ENCODE measurements at places on chromosomes 2 and 18.

- no peak for DNase-seq
Measured at GRCh38 chr18:51668607-51669006, 471.1 kb upstream of the MEX3C start.

- DNase-seq: no peak
Measured at GRCh38 chr2:241982706-241983570, 113.4 kb downstream of the RTP5 start.

DNA sequence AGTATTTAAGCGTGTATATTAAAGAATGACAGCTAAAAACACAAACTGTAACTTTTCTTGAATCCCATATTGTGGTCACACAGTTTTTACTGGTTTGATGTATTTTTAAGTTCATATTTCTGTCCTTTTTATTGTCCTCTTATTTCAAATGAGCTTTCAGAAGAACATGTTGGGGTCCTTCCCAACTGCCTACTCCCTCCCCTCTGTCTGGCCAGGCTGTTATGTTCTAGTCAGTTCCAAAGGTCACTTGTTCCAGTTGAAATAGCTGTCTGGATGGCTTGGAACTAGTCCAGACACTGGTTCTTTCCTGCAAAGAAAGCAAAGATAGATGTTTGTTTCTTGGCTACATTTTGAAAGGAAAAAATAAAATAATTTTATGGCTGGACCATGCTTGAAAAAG lies 306.9 kb downstream of the GULP1 start:
- no peak for DNase-seq

DNA sequence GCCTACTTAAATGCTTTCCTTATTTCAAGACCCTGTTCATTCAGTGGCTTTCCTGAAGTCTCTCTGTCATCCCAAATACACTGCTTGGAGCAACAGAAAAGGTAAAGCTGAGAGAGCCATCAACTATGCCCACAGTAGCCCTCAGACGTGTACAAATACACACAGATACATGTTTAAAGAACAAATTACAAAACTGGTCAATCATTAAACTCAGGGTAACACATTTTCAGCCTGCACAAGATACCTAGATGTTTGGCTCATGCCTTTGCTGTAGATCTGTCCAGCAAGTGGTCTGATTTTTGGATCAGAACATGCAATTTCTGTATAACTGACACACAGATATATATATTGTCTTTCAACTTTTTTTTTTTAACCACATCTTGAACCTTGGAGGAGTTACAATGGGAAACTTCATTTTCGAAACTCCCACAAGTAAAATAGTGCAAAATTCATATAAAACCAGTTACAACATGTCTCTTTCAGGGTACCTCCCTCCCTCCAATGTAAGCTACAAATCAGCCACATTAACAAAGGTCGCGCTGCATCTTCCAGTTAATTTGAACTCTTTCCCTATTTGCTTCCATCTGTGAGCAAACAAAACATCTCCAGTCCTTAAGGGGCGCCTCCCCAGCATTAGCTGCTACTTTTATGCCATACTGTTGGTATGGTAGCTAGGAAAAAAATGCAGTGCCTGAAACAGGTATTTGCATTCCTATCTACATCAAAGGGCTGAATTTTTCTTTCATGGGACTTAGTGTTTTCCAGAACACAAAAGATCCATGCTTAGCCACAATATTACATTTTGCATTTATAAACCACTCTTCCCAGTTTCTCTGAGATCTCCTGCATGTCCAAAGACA lies 311.9 kb downstream of the NRXN1 start:
- no peak for DNase-seq

- no peak for DNase-seq
Measured at GRCh38 chr2:28642796-28643195, 108.8 kb upstream of the PPP1CB start.

- DNase-seq: no peak
Measured at GRCh38 chr2:675460-675859, 1.7 kb downstream of the TMEM18 start.

DNA sequence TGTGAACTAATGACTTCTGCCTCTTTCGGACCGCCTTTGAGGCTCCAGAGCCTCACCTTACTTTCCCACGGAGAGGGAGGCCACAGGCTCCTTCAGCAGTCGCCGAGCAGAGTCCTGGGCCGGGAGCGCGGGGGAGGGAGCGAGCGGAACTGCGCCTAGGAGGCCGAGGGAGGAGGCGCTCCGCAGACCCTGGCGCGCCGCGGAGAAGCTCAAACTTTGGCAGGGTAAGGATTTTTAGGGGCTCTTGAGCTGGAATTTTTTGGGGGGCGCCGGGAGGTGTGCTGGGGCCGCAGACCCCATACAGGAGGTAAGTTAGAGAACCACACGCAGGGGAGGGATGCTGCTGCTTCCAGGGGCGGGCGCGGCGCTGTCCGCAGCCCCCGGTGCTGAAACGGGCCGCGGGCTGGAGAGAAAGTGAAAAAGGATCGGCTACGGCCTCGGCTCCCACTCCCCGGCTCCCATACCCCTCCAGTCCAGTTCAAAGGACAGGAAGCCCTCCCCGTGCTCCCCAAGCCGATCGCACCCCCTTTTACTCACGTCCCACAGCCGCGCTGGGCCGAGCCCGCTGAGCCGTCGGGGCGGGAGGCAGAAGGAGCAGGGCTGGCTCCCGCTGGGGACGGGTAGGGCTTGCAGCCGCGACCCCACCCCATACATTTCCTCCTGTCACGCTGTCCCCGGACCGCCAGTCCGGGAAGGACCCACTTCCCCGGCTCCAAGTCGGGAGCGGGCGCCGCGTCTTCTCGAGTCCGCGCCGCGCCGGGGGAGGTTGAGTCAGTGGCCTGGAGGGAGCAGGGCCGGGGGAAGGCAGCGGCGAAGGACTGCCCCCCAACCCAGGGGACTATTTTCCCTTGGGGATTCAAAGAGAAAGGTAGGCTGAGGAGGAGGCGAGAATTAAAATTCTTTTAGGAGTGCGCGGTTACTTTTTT lies at the start of gene CNGA3:
Gene CNGA3 (plus strand): TSS at position 146 of the 926 bp plus-strand sequence. CDS start 23,520 bp downstream, outside the sequence.
- DNase-seq: no peak

Data from stimulated activated CD4-positive, alpha-beta T cell treated with anti-CD3 and anti-CD28 coated beads, Interleukin-1b, Interleukin-23, amount 100 ng/mL, for 48 hours (primary cell).